ENCODE measurements at places on chromosomes 3 and 15.

DNA sequence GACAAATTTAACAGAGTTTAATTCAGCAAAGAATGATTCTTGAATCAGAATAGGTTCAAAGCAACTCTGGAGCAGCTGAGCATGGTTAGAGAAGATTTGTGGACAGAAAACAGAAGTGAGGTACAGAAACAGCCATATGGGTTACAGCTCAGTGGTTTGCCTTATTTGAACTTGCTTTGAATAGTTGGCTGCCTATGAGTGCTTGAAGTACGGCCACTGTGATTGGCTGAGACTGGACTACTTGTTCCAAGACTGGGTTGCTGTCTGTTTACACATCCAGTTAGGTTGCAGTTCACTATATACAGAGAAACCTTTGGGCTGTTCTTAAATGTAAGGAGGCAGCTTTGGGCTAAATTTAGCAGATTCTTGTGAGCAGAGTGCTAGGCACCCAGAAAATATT, 79.4 kb upstream of the CADPS start:
- DNase-seq, result no peak

GRCh38 chr3:126316031-126316461, 41.2 kb downstream of the KLF15 start:
- no peak for DNase-seq

DNA sequence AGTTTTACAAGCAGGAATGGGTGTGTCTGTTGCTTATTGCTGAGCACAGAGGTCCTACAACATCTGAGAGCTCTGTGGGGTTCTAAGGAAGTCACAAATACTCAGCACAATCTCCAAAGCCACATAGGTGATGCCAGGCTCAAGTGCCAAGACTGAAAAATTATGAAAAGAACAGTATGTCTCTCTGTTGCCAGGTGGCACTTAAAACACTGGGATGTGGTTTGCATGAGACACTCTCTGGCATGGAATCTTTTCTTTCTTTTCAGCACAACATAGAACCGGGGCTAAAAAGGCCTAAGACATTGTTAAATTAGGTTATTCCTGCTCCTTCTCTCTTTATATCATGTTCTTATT, 127.3 kb upstream of the PRICKLE2 start:
- no peak for DNase-seq

GRCh38 chr3:52001443-52001974, 5.8 kb upstream of the RPL29 start:
- DNase-seq, result peak; percentile 80

- DNase-seq, result no peak
These were observed 22.8 kb downstream of the PGBD4 start for GRCh38 chr15:34124651-34125050.

- no peak for DNase-seq
These were observed 28.9 kb downstream of the CDAN1 start for GRCh38 chr15:42707873-42708544.

GRCh38 chr15:87365186-87365585, 891.4 kb downstream of the NTRK3 start:
- DNase-seq, result no peak

- no peak for DNase-seq
These were observed 27.9 kb upstream of the SEMA3F start for GRCh38 chr3:50127251-50127691.

DNA sequence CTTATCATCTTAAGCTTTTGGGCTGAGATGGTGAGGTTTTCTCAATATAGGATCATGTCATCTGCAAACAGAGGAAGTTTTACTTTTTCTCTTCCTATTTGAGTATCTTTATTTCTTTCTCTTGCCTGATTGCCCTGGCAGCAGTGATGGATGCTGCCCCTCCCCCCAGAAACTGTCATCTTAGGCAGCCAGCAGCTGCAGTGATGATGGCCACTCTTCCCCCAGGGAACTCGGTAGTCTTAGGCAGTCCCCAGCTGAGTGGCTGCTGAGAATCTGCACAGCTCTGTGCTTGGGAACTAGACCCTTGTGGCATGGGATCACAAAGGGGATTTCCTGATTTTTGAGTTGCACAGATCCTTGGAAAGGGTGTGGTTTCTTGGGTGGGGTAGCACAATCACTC, 791.1 kb upstream of the ALCAM start:
- no peak for DNase-seq

- DNase-seq, result no peak
These were observed 958.8 kb upstream of the NR2F2 start for GRCh38 chr15:95371664-95372063.
